ENCODE measurements at places on chromosomes 5 and 9. TPM values are rescaled to one million over a fixed set of nuclear protein-coding genes. Genes with fewer than 3 reads are reported as not detected.
A peak's percentile ranks its signal among the peaks of the same experiment; 100 is the strongest.

DNA sequence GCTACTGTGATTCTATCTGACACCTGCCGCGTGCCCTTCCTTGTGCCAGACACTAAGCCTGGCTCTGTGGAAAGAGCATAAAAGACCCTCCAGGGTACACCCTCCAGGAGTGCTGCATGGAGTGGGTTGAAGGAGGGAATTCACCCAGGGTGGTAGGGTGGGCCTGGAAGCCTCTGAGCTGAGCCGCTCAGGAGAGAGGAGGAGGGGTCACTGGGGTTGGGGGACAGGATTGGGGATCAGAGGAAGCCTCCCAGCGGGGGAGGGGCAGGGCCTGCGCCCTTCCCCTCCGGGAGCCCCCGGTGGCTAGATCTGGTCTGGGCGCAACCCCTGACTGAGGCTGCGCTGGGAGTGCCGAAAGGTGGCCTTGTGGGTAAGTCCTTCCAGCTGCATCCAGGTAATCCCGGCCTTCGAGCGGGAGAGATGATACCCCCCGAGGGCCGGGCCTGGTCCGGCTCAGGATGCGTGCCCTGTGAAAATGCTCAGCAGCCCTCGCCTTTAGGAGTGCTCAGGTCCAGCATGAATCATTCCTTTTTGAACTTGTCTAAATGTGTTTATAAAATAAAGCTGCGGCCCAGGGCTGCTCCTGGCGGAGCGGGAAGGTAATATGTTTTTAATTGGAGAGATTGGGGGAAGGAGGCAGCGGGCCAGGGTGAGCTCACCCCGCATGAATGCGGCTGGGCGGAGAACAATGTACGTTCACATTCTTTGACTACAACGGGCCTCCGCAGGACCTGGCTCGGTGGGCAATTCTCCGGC, 118.1 kb upstream of the SMIM23 start:
- no peak overlapping the region for H3K27ac ChIP-seq
- no peak overlapping the region for H3K4me3 ChIP-seq
- peaks cover 16% of the 10 kb centered on the region for H3K27me3 ChIP-seq
- no peaks in the 10 kb centered on the region for H3K36me3 ChIP-seq
- peaks cover 2% of the 10 kb centered on the region for H3K4me1 ChIP-seq
- peak; percentile 26 for DNase-seq

DNA sequence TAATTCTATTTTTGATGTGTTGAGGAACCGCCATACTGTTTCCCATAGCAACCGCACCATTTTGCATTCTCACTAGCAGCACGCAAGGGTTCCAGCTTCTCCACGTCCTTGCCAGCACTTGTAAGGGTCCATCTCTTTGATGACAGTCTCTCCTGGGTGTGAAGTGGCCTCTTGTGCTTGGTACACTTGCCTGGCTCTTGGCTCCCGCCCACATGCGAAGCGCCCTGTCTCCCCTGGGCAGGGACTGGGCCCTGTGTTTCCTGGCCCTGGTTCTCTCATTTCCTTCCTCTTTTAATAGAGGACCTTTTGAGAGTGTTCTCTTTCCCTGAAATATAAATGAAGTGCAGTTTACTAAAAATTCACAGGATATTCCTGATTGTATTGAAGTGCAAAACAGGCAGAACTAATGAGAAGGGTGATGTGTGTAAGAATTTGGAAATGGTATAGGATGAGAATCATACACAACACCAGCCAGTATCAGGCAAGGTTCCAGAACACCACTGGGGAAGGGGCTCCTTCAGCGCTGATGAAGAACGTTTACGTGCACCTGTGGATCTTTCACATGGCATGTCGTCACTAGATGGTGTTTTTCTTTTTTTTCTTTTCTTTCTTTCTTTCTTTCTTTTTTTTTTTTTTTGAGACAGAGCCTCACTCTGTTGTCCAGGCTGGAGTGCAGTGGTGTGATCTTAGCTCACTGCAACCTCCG, 73.0 kb downstream of the EHMT1 start:
- no peaks in the 10 kb centered on the region for H3K27me3 ChIP-seq
- H3K4me1 ChIP-seq = no peaks in the 10 kb centered on the region
- no peak overlapping the region for H3K27ac ChIP-seq
- DNase-seq = no peak
- H3K36me3 ChIP-seq = no peaks in the 10 kb centered on the region

DNA sequence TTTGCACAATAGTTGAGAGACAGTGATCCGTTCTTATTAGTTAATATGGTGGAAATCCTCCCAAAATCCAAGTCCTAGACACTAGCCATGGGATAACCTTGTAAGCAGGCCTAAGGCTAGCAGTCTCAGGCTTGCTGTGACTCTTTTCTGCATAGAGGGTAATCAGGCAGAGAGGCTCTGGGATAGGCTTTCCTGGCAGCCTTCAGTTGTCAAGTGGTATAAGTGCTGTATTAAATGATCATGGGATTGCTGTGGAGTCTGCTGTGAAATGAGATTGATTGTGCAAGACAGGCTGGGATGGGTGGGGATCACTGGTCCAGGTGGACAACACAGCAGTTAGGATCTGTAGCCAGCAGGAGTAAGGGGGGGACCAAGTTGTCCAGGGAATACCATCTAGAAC, 416.4 kb downstream of the TLE4 start:
- H3K4me1 ChIP-seq = no peaks in the 10 kb centered on the region
- DNase-seq = no peak
- no peak overlapping the region for H3K27ac ChIP-seq

Gene UGT3A1
- 142 TPM for polyA plus RNA-seq

- no peak overlapping the region for H3K4me3 ChIP-seq
- H3K27me3 ChIP-seq = no peaks in the 10 kb centered on the region
- no peaks in the 10 kb centered on the region for H3K4me1 ChIP-seq
- no peak overlapping the region for H3K27ac ChIP-seq
- no peak for DNase-seq
Observed at GRCh38 chr9:80811656-80812055, 877.7 kb downstream of the TLE1 start.

DNA sequence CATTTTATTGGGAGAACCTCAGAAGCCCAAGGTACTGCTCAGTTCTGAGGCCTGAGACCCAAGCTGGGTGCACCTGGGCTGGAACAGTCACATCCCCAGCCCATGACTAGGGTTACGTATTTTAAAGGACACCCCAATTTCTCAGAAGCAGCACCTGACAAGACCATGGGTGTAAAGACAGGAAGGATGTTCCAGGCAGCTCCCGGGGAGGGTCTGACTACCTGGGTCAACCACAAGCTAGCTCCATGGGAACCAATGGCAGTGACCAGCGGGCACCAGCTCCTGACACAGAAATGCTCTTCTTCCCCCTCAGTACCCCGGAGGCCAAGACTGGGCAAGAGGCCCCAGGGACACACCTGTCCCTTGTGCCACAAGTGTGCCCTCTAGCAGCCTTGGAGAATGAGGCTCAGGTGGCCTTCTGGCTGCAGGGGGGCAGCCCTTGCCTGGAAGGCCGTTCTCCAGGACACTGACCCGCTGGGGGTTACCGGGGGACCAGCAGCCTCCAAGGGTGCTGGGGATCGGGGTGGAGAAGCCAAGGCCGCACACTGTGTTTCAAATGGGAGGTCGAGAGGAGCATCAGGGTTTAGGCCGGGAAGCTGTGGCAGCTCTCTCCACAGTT, 52.6 kb downstream of the IPPK start:
- peaks cover 47% of the 10 kb centered on the region for H3K36me3 ChIP-seq
- peak overlapping the region; percentile 41 for H3K27ac ChIP-seq
- no peak overlapping the region for H3K4me3 ChIP-seq
- H3K27me3 ChIP-seq = no peaks in the 10 kb centered on the region
- DNase-seq = no peak

DNA sequence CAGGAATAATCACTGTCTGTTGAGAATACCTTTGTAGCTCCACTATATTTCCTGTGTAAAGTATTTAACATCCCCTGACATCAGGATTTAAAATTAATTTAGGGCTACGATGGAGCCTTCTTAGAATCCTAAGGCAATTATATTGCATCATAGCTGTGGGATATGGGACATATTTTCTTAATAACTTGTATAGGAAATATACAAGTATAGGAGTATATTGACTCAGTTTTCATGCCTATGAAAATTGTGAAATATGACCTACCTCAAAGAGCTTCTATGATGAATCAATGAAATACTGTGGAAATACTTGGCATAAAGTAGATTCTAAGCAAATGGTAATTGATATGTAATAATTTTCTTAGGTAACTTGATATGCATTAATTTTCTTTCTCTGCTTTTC, 221.0 kb upstream of the KLF4 start:
- no peaks in the 10 kb centered on the region for H3K36me3 ChIP-seq
- H3K27me3 ChIP-seq = no peaks in the 10 kb centered on the region
- no peak overlapping the region for H3K4me3 ChIP-seq
- peaks cover 22% of the 10 kb centered on the region for H3K4me1 ChIP-seq
- no peak for DNase-seq

- DNase-seq = no peak
- H3K27me3 ChIP-seq = peaks cover 33% of the 10 kb centered on the region
- H3K36me3 ChIP-seq = no peaks in the 10 kb centered on the region
- H3K4me3 ChIP-seq = no peak overlapping the region
- no peak overlapping the region for H3K27ac ChIP-seq
Observed at GRCh38 chr5:139788294-139788910, 7.2 kb upstream of the PSD2 start.

- no peaks in the 10 kb centered on the region for H3K4me1 ChIP-seq
- DNase-seq = no peak
- H3K27ac ChIP-seq = no peak overlapping the region
- peaks cover 9% of the 10 kb centered on the region for H3K27me3 ChIP-seq
Observed at GRCh38 chr5:38417658-38418017, 138.8 kb downstream of the LIFR start.

Gene CCDC180
- 7.5 TPM for polyA plus RNA-seq

DNA sequence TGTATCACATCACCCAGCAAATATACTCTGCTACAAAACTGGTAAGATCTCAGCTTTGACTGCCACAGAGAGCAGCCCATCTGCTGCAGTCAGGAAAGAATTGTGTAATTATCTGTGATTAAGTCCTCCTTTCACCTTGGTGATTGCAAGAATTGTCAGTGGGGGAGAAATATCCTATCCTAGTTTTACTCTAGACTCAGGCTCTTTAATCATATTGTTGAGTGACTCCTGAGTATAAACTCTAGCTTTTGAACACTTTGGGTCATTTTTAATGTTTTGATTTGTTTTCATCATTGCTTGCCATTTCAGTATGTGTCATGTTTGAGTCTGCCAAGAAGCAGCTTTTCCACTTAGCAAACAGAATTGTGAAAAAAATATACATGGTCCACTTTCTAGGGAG, 32.1 kb downstream of the VCAN start:
- DNase-seq = peak; percentile 11
- no peaks in the 10 kb centered on the region for H3K36me3 ChIP-seq
- H3K4me1 ChIP-seq = no peaks in the 10 kb centered on the region
- no peak overlapping the region for H3K27ac ChIP-seq

DNA sequence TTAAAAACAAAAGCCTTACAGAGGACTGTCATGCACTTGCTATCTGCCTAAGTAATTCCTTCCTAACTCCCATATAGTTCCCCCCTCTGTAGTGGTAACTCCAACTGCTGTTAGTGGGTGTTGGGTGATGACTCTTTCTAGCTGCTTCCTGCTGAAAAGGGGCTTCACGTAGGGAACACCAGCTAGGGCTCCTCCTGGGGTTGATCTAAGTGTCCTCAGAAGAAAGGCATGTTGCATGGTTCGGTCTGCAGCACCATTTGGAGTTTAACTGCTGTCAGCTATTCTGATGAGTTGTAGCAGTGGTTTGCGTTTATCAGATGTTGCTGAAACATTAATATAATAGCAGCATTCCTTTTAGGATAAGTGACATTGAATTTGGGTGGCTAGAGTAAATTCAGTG, 281.9 kb upstream of the TUSC1 start:
- H3K27me3 ChIP-seq = no peaks in the 10 kb centered on the region
- no peak overlapping the region for H3K27ac ChIP-seq
- H3K4me1 ChIP-seq = no peaks in the 10 kb centered on the region

DNA sequence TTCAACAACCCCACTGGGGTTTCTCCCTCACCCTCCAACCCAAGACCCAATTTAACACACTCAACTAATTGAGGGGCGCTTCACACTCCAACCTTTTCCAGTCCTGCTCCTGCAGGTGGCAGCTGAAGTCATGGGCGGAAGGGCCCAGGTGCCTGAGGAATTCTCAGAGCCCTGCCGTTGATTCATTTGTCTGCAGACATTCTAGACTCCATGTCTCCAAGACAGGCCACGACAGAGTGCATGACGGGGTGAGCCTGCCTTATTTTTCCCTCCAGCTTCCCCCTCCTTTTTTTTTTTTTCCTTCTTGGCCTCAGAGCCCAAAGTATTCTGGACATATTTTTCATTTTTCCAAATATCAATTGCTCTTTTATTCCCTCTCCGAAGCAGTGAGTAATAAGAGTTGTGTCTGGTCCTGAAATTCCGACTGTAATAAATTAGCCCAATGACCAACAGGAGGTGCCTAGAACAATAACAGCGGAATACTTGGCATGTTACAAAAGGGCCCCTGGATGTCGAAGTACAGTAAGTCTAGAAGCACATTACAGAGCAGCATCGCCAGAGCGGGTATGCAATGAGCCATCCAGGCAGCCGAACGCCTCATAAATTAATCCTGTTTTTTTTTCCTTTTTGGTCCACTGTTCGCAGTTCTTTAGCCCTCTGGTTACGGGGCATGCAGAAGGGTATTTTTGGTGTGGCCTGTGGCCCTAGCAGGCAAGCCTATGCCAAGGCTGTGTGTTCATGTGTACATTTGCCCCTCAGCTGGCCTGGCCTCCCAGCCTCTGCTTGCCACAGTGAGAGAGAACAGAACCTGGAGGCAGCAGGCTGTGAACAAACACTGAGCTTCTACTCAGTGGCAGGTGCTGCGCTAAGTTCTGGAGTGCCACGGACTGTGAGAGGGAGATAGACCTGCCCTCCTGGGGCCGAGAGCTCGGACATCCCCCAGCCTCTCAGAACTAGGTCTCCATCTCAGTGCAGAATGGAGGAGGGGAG, 8.6 kb upstream of the SMIM23 start:
- no peaks in the 10 kb centered on the region for H3K27me3 ChIP-seq
- no peaks in the 10 kb centered on the region for H3K4me1 ChIP-seq
- no peak overlapping the region for H3K27ac ChIP-seq

All from large intestine (tissue), 12 donors.